ENCODE measurements at places on chromosomes 2 and 18.

- no peak for DNase-seq
Measured at GRCh38 chr2:157059036-157059435, 198.5 kb upstream of the GALNT5 start.

DNA sequence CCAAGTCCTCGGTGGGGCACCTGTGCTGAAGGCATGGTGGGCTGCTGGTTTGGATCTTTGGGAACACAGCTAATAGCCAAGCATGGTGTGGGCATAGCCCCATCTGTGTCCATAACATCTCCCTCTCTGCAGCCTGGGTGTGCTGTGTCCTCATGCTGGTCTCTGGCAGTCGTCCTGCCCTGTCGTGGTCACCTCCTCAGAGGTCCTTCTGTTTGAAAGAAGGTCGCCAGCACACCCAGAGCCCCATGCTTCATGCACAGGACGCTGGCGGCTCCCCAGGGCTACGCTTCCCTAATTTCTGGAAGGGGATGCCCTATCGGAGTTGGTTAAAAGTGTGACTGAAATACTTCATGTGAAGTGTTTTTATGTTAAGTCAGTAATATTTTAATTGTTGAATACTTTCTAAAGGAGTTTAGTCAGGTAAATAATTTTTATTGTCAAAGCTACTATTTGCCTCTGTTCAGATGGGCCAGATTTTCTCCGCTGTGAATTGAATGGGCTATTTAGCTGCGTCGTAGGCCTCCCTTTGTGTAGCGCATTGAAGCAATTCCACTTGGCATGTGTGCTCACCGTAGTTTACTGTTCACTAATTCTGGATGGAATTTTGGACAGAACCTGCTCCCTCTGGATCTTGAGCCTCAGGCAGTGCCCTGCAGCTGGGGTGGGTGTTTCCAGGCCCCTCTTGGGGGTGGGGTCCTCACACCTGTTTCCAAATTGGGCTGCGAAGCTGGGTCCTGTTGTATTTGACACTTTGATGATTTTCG, 81.9 kb downstream of the WDSUB1 start:
- no peak for DNase-seq

DNA sequence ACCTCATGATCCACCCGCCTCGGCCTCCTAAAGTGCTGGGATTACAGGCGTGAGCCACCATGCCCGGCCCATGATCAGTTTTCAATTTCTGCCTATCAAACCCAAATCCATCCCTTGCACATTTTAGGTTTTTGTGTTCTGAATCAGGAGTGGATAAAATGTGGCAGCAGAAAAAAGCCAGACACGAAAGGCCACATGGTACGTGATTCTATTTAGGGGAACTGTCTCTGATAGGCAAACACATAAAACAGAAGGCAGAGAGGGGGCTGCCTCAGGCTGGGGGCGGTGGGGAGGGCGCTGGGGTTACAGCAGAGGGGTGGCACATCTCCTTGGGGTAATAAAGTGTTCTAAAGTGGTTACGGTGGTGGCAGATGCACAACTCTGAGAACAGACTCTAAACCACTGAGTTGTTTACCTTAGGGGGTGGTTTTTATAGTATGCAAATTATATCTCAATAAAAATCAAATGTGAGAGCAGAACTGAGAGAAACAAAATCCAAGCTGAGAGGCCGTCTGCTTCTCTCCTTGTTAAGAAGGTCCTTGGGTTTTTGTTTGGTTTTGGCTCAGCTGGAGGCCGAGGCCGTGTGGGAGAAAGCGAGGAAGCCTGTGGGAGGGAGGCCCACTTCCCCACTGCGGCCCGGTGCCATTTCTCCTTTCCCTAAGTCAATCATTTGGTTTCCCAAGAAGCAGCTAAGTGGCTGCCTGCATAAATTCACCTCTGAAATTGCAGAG, 78.0 kb downstream of the SOWAHC start:
- no peak for DNase-seq

GRCh38 chr2:58914733-58915505, 673.8 kb upstream of the FANCL start:
- DNase-seq: no peak

- no peak for DNase-seq
Measured at GRCh38 chr2:24635181-24635580, 144.1 kb downstream of the NCOA1 start.

DNA sequence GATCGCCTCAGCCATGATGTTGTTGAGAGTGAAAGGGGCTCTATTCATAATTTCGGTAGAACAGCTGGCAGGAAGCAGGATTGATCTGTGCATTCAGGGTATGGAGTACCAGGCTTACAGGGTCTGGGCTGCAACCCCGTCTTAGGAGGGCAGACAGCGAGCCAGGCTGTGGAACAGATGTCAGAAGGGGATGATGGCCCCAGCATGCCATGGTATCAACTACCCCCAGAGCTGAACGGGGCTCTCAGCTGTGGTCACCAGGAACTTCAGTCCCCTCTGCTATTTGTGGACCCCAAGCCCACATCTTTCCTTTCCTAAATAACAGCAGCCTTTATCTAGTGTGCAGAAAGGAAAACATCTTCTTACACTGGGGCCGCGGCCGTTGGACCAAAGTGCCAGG, 422.2 kb upstream of the SALL3 start:
- DNase-seq: no peak

Measured in stimulated activated CD8-positive, alpha-beta memory T cell treated with anti-CD3 and anti-CD28 coated beads, Interleukin-4, amount 100 ng/mL, for 1 hour (primary cell).